A549 (cell line): ENCODE measurements at places on chromosomes 5 and 9.

- DNase-seq, result no peak
These were observed 732 bp upstream of the MCIDAS start for GRCh38 chr5:55227664-55228430.

- no peak for DNase-seq
These were observed 8.7 kb downstream of the FAM193B start for GRCh38 chr5:177545487-177546257.

DNA sequence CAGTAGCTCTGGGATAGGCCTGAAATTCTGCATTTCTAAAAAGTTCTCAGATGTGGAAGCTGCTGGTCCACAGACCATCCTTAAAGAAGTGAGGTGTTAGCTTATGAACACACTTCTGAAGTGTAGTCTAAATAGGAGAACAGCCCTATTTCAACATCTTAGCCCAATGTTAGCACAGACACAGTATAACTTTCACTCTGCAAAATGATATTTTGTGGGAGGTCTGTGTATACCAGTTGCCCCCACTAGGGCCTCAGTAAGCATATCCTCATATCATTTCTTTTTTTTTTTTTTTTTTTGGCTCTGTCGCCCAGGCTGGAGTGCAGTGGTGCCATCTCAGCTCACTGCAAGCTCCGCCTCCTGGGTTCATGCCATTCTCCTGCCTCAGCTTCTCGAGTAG is 7.5 kb upstream of the HABP4 start:
- no peak for DNase-seq

DNA sequence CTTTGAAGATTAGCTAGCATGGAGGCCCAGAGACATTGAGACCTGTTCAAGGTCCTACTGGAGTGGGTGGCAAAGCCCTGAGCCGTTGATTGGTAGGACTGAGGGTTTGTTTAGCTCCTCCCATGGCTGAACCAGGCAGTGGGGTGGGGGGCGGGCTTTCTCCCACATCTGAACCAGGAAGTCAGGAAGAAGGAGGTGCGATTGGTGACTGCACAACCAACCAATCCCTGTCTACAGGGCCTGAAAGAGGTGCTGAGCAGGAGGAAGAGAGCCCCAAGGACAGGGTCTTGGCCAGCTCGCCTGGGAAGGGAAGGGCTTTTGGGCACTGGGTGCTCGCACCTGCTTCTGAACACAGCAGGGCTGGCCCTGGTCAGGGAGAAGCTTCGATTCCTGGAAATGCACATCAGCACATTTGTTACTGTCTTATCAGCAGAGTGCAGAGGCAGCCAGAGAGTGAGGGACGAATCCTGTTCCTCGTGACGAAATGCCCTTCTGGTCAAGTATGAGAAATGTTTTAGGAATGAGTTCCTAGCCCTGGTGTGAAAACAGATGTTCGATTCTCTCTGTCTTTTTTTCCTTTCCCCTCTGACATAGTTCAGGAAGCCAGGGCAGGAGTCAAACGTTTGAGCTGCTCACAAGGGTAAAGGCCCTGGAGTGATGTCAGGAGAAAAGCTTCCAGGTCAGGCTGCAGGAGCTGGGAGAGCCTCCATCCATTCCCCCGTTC is 294.8 kb upstream of the KLF4 start:
- peak; percentile 20 for DNase-seq

DNA sequence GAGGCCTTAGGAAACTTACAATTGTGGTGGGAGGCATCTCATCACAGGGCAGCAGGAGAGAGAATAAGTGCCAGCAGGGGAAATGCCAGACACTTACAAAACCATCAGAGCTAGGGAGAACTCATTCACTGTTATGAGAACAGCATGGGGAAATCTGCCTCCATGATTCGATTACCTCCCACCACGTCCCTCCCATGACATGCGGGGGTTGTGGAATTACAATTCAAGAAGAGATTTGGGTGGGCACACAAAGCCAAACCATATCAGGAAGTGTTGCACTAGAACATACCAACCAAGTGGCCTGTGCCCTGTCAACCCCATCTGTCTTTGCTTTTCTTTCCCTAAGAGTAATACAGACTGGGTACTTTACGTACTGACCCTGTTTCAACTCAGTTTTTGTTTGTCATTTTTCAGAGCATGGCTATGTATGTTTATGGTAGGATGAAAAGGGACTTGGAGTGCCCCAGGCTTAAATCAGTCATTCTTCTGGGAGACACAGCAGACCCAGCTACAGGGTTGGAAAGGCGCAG is 58.3 kb upstream of the TGFBR1 start:
- DNase-seq, result no peak

DNA sequence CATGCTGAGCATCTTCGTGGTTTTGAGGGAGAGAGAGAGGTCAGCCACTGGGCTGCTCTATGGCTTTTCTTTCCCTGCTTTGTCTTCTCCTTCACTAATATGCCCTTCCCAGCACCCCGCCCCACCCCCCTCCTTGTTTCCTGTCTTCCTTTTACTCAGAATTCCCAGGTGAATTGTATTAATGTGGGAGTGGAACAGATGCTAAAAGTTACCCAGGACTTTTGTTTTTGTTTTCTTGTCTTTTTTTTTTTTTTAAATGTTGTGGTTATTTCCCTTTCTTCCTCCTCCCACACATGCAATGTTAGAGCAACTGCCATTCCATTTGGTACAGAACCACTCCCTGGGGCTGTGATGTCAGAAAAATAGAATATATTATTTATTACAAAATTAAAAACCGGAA is 442.7 kb upstream of the CD180 start:
- no peak for DNase-seq

GRCh38 chr9:113246928-113247327 is 25.6 kb downstream of the SLC31A1 start:
- no peak for DNase-seq

DNA sequence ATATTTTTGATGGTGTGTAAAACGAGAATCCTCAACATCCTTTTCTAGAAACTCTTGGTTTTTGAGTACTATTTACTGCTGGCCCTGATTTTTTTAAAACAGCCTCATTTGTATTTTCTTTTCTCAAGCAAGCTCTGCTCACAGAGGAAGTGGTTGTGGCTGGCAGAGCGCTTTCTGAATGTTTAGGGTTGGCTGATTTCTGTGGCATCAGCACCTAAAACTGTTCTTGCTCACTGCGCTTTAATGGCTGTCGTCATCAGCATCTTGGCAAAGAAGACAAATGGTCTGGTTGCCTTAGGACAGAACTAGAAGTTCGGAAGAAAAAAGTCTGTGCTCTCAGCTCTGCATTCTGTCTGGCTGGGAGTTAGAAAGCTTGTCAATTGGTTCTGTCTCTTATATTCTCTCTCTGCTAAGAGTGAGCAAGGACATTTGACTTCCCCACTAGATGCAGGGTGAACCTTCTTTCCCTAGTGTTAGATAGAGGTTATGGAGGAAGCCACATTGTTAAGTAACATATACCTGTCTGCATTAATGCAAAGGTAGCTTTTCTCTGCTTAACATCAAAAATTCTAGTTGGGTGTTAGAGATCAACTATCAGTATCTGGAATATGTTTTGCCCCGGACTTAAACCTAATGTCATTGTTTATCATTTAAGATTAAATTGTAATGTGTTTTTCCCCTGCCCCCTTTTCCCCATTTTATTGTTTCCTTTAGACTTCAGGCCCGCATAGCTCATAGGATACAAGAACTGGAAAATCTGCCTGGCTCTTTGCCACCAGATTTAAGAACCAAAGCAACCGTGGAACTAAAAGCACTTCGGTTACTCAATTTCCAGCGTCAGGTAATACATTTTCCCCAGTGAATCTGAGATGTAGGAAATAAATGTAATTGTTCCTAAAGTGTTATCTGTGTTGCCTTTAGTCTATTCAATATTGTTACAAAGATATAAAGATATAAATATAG is 39.0 kb downstream of the SMARCA2 start:
- no peak for DNase-seq

GRCh38 chr5:138901716-138902115 is 26.6 kb upstream of the LRRTM2 start:
- DNase-seq, result no peak

- DNase-seq, result no peak
These were observed 69.0 kb downstream of the MFAP3 start for GRCh38 chr5:154107756-154108155.

- no peak for DNase-seq
These were observed 166.8 kb downstream of the ATP10B start for GRCh38 chr5:160685219-160685618.

GRCh38 chr9:126802318-126803059 is 2.4 kb upstream of the ZBTB43 start:
- no peak for DNase-seq

- no peak for DNase-seq
These were observed 201.7 kb upstream of the TARS1 start for GRCh38 chr5:33238826-33239695.

GRCh38 chr5:13339093-13339492 is 605.4 kb downstream of the DNAH5 start:
- no peak for DNase-seq

GRCh38 chr9:101625876-101626275 is 31.1 kb upstream of the PPP3R2 start:
- DNase-seq, result no peak

GRCh38 chr5:34439601-34440000 is 216.5 kb upstream of the RAI14 start:
- DNase-seq, result no peak

- DNase-seq, result no peak
These were observed 97.3 kb downstream of the USP20 start for GRCh38 chr9:129932303-129933151.

GRCh38 chr9:113619491-113620376 is 156.2 kb downstream of the RGS3 start:
- DNase-seq, result no peak

GRCh38 chr5:65141493-65141892 is 340.2 kb downstream of the ADAMTS6 start:
- DNase-seq, result no peak

GRCh38 chr5:17196697-17197096 is 20.7 kb upstream of the BASP1 start:
- no peak for DNase-seq

DNA sequence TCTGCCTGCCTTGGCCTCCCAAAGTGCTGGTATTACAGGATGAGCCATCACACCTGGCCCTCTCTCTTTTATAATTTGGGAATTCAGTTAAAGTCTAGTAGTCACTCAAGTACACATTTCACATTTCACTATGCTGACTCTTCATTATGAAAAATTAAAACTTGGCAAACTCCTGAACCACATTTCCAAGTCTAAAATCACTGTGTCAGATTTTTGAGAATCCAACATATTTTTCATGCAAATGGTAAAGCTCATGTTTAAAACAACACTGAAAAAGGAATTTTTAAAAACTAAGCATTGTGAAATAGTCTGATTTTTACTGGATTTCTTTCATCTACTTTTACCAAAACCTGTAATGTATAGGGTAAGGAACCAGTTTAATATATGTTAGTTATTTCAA is 92.3 kb downstream of the SVEP1 start:
- no peak for DNase-seq

DNA sequence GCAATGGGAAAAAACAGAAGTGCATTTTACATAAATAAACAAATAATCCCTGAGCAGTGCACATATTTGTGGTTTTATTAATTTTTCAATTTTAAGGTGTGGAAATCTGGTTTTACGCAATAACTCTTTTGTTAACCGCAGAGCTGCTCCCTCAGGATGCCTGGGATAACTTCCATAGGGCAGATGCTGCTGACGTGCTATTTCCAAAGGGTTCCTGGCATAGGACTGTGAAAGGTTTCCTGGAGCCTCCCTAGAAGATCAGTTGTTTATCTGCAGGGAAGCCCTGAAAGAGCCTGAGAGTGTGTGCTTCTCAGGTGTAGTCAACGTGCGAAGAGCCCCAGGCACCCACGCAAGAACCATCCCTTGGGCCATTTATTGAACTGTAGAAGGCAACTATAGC is 443.5 kb downstream of the PLK2 start:
- no peak for DNase-seq

DNA sequence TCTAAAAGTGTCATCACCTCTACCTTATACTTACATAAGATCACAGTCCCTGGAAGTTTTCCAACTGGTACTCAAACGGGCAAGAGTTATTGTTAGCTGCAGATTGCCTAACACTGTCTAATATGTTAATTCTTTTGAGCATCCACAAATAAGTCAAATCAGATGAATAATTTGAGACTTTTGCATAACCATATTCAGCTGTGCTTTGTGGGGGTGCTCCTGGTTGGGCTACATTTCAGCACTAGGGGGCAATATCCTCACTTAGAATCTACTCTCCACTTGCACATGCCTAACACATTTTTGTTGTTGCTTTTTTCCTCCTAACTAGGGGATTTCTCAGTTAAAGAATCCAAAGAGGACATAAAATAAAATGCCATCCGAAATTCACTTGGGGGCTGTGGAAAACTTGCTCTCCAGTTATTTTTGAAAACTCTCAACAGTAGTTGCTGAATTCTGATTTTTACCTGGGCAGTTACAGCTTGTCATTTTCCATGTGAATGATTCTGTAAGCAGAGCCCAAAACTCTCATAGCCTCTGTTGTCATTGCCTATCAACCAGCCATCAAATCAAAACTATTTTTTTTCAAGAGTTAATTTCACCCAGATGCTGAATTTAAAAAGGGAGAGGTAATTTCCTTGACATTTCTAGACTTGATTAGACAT is 71.5 kb downstream of the TRIM36 start:
- DNase-seq, result peak; percentile 52

GRCh38 chr5:5419291-5420210 is 2.9 kb upstream of the ICE1 start:
- peak; percentile 65 for DNase-seq

DNA sequence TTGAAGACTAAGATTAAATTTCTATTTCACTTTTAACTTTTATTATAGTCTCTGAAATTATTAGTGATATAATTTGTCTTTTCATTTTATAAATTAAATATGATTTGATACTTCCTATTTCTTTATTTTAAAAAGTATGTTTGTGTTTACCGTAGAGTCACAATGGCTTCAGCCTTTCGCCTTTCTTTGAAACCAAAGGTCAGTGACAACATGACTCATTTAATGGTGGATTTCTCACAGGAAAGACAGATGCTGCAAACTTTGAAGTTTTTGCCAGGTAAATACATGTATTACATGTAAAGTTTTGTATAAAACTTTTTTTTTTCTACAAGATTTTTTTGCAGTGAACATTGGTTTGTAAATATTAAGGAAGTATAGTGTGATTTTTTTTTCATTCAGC is 36.4 kb downstream of the FSD1L start:
- no peak for DNase-seq

DNA sequence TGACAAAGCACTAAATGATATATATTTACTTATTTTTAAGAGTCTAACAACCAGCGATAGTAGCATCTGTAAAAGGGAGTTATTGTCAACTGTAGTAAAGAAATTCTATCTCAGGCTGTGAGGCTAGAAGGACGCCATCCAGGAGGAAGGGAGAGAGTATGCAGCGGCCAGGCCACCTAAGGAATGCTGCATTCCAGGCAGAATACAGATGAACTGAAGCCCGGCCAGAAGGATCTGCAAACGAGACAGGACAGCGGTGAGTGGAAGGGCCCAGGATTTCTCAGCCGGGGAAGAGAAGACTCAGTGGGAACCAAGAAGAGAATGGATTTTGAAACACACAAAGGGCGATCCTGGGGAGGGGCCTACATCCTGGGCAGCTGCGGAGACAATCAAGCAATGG is 7.4 kb downstream of the RETREG1 start:
- no peak for DNase-seq

- no peak for DNase-seq
These were observed 30.4 kb downstream of the FAM163B start for GRCh38 chr9:133578524-133579441.

GRCh38 chr5:93158841-93159240 is 422.2 kb downstream of the NR2F1-AS1 start:
- DNase-seq, result no peak
